Right cardiac atrium (tissue), 5 donors: ENCODE measurements at places on chromosomes 5 and 9. TPM values are rescaled to one million over a fixed set of nuclear protein-coding genes. Genes with fewer than 3 reads are reported as not detected.

DNA sequence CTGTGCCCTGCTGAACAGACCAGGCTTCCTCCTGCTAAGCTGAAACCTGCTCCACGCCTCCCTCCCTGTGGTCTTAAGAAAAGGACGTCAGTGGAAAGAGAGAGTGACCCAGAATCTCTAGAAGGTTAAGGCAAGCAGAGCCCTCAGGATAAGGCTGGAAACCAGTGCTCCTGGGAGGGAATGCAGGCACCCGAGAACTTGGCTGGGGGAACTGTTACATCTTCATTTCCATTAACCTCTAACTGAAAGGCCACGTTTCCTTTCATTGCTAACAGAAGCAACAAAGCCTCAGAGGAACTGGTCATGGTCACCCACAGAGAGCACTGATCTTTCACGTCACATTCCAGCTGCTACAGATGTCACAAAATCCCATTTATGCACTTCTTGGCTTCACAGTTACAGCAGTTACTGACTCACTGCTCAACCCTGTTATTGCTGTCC is 26.1 kb upstream of the AKNA start:
- no peak for DNase-seq

DNA sequence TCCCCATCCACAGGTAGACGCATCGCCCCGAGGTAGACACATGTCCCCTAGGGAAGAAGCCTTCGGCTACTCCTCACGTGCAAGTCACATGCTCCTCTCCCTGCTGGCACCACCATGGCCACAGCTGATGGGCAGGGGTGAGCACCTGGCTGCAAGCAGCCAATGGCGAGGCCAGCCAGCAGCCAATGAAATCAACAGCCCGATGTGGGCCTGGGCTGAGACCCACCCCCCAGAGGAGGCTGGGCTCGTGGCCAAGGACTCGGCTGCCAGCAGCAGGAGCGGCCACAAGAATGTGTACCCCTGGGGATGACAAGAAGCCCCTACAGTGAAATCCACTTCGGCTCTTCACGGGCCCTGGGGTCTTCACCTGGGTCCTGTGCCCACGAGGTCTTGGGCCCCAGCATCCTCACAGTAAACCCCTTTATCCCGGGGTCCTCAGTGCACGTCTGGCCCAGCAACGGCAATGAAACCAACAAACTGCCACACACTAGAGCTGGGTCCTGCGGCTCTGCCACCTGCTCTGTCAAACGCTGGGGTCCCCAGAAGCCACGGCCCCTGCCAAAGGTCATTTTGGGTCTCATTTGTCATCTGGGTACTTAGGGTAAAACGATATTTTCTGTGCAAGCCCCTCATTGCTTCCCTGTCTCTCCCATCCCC is 22.1 kb upstream of the PTGES start:
- DNase-seq = no peak

DNA sequence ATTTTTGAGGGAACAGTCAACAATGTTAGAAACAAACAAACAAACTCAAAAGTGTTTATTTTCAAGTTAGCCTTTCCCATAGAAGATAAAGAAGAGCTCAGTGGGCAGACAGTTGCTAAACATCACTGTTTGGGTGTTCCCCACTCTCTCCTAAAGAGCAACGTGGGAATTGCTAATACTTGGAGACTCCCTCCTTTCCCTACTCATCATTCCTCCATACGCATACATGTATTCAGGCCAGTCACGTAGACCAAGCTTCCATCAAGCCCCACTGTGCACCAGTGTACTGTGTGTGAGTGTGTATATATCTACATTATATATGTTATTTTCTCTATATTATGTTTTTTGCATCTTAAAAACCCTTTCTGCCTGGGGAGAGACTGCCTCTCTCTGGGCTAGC is 115.0 kb upstream of the EGFLAM start:
- no peak for DNase-seq

GRCh38 chr5:76257225-76257833 is 145.8 kb upstream of the IQGAP2 start:
- DNase-seq = no peak

DNA sequence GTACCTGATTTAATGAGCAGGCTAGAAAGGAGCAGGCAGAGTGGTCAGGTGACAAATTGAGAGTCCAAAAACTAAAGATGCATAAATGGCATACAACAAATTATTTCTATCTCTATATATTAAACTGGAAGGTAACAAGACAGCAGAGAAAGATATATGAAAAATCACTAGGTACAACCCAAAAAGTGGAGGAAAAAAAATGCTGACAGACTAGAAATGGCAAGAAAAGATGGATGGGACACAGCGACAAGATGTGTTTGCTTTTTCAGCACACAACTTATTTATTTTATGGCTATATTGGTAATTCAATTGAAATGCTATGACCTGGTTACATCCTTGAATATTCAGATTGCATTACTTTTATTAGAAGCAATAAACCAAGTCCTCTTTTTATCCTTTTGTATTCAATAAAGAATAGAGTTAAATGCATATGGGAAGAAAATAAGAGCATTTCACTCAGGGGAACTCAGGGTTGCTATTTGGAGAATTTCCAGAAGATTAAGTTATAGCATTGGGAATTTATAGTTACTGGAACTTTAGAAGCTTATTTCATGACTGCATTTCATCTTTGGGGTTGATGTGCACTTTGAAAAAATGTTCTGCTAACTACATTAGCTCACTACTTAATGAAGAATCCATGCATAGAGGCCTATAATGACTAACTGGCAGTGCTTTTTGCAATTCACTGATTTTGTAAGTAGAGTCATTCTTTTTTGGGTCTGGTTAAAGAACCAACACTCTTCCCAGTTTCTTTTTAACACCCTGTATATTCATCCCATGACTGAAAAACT is 566.6 kb upstream of the TUSC1 start:
- DNase-seq = no peak

GRCh38 chr5:122076050-122076461 is 2.0 kb downstream of the LOX start:
- DNase-seq = no peak

DNA sequence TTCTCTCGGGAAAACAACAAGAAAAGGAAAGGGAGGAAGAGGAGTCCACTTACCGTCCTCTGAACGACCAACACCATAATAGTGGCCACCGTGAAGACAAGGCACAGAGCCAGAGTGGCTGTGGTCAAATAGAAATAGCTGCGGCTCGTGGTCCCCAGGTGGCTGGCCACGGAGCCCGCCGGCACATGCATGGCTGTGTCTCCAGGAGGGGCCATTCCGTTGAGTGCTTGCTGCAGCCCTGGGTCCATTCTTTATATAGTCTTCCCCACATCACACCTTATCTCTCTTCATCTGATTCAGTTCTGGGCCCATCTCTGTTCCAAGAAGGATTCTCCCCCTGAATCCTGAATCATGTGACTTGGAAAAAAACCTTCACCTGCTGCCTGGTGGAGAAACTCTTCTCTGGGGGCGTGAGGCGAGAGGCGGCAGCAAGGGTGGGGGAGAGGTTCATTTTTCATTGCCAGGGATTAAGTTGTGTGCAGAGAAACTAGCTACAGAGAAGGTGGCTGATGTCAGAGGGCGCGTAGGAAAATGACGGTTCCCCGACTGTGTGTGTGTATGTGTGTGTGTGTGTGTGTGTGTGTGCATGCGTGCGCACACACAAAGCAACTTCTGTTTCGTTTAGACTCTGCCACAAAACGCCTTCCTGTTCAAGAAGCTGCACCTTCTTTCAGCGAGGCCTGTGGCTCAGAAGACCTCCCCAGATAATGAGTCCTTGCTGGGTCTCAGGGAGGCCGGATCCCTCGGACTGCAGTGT is at the start of gene TNFSF8:
TSS of gene TNFSF8 (minus strand) at position 536 of the 757 bp plus-strand sequence. CDS start at position 248, 288 bp downstream.
- DNase-seq = peak; percentile 56

GRCh38 chr9:37430841-37431597 is 8.5 kb downstream of the GRHPR start:
- peak; percentile 53 for DNase-seq

DNA sequence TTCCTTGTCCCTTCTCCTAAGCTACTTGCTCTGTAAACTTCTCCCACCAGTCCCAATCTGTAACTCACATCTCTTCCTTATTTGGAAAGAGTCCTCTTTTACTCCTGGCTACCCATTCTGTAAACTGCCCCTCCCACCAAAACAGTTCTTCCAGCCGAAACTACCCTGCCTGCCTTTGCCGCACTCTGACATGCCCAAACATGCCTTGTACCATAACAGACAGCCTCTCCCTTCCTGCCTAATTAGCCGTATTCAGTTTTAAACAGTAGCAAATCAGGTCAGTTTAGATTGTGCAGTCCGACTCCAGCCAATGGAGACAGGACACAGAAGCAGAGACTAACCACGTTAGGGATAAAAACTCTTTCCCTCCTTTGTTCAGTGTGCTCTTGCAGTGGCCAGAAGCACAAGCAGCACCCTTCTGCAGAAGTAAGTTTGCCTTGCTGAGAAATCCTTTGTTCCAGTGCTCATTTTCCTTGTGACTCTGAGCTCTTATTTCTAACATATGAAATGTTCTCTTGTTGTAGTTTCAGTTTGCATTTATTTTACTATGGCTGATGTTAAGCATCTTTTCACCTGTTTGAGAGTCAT is 5.4 kb upstream of the GLT6D1 start:
- DNase-seq = no peak

DNA sequence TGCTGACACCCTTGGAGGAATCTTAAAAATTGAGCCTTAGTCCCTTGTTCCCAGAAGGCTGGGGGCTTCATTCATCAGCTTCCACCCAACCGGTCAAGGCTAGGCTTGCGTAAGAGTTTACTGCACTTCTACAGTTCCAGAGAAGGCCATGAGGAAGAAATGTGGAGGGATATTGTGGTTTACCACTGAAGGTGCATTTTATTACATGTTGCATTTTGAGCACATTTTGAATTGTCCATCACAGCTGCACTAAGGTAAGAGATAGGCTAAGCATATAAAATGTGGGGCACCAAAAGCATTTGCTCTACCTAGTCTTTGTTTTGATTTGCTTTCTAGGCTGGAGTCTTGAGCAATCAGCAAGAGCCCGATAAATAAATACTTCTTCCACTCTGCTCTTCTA is 167.1 kb upstream of the PAPPA start:
- no peak for DNase-seq

DNA sequence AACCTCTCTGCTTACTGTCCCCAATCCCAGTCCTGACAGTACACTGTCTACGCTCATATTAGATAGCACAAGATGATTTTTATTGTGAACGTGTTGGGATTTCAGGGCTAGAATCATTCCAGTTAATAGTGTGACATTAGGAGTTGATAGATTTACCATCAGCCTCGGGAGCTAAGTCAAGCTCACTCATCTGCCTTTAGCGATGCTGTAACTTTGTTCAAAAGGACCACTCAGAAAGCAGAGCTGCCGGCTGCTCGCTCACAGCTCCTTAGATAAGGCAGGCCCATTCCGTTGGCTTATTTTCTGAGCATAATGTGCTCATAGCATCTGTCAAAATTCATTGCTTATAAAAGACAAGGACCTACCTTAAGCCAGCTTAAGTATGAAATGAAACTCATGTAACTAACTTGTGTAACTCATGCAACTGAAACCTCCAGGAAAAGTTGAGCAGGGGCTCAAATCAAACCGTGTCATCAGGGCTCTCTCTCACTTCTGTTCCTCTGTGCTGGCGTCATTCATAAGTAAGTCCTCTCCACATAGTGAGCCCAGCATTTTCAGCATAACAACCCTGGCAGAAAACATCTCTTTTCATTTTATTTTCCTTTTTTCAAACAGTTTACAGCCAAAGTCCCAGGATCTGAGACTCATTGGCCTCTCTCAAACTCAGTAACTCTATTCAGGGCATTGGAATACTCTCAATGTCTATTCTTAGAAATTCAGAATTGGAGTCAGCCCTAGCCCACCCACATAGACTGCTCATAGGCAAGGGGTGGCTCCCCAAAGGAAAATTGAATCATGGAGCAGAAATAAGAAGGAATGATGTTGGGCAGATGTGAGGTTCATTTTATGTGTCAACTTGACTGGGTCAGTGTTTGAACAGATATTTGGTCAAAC is 208.8 kb downstream of the MAN2A1 start:
- DNase-seq = no peak

- no peak for DNase-seq
Measured at GRCh38 chr9:32635362-32635761, at the start of gene TAF1L. Gene TAF1L (minus strand): TSS chr9:32635669. CDS start chr9:32635579, 90 bp downstream.

DNA sequence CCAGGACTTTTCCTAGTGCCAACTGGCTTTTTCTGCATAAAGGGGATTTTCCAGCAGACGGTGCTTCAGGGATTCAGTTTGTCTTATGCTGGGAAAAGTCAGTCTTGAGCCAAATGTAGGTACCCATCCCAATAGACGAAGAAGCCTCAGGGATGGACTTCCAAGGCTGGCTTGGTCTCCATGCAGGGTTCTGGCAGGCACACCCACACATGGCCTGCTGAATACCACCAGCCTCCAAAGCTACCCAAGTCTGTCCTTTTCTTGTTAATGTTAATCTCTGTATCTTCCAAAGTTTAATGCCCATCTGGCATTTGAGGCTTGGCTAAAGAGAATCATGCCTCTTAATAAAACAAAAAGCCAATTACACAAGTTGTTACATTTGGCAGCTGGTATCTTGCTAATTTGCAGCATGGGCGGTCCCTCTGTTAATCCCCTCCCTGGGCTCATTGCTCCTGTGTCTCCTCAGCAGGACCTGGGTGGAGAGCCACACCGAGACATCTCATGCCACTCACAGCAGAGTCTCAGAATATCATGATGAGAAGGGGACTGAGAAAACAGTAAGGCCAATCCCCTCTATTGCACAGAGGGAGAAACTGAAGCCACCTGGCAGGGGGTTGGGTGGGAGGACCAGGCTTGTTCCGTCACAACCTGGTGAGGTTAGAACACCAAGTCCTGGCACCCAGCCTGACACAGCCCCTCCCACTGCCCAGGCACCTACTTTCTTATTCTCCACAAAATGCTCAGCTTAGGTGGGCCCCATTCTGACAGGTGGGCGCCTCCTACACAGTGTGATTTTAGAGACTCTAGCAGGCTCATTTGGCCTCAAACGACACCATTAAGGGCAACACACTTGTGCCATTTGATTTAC is 243.2 kb downstream of the FSTL4 start:
- DNase-seq = no peak

- DNase-seq = no peak
Measured at GRCh38 chr9:95857124-95857523, 18.4 kb upstream of the ERCC6L2 start.

C1QTNF2 gene
- 2.1 TPM for polyA plus RNA-seq

SOWAHA gene
- polyA plus RNA-seq = 0.05 TPM

SMIM32 gene
- not detected for polyA plus RNA-seq

C1QTNF3 gene
- polyA plus RNA-seq = 4.3 TPM

KCNN2 gene
- polyA plus RNA-seq = 20.6 TPM

MARCHF11 gene
- 2.7 TPM for polyA plus RNA-seq

NUDT12 gene
- 9.1 TPM for polyA plus RNA-seq
